Stimulated activated CD4-positive, alpha-beta T cell treated with anti-CD3 and anti-CD28 coated beads, Interleukin-2, amount 100 ng/mL, for 48 hours (primary cell): ENCODE measurements at places on chromosomes 7 and 10.

- no peak for DNase-seq
Measured at GRCh38 chr10:46305986-46306385, 19.2 kb downstream of the ANTXRL start.

- DNase-seq: no peak
Measured at GRCh38 chr10:47051741-47052238, 140.6 kb downstream of the PTPN20 start.

DNA sequence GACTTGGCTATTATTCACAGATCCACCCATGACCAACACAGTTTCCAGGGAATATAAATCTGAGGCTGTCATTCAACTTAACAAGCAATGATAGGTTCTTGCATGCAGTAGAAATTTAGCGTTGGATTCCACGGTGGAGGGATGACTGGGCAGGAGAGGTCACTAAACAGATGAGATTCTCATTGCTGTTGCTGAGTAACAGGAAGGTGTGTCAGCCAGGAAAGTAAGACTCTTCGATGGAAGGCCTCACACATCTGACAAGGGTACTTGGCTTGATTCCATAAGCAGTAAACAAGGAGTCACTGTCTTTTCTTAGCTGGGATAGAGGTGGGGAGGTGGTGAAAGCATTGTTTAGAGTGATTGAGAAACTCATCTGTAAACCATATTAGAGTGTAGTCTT, 1152.0 kb downstream of the SORCS3 start:
- no peak for DNase-seq

DNA sequence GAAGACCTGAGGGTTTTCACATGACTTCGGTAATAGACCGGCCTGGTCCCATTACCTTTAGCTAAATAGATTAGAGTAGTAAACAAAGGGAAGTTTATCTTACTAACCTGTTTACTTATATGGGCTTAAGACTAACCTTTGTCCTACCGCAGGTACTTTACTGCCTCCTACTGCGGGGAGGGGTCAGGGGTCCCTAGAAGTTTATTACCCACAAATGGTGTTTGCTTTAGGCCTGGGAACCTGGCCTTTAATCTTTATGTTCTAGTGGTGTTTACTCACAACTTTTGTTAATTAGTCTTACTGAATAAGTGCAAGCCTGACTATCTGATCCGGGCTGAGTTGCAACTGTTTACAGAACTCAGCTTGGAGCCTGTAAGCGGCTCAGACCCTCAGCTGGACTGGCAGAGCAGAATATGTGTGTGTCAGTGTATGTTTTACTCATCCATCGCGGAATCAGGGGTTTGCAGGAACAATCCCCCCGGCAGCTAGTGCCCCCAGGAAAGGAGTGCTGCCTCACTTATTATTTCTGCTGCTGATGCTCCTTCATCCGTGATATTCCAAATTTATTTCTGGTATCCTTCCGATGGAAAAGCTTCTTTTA, 578.9 kb upstream of the SEMA3D start:
- DNase-seq: no peak

- no peak for DNase-seq
Measured at GRCh38 chr7:159310457-159311171, 165.9 kb upstream of the VIPR2 start.

DNA sequence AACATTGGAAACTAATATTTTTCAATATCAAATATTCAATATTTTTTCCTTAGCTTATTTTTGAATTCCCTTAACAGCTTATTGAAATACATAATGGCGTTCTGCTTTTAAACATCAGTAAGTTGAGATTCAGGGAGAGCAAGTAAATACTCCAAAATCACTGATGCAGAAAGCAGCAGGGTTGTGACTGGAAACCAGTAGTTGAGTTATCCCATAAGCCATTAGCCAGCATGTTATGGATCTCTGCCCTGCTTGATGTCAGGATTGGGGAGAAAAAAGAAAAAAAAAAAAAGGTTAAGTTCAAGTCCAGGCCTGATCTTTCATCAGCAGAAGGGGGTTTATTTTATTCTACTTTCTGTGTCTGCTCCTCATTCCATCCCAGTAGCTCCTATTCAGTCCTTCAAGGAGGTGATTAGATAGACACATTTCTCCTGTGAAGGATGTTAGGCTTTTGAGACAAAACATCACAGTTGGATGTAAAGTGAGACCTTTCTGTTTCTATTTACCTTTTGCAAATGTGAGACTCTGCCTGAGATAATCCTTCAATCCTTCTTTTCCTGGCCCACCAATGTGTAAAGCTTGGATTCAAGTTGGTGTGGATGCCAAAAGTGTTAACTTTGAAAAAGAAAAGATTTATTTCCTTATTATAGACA, 110.9 kb upstream of the HDAC9 start:
- DNase-seq: no peak

DNA sequence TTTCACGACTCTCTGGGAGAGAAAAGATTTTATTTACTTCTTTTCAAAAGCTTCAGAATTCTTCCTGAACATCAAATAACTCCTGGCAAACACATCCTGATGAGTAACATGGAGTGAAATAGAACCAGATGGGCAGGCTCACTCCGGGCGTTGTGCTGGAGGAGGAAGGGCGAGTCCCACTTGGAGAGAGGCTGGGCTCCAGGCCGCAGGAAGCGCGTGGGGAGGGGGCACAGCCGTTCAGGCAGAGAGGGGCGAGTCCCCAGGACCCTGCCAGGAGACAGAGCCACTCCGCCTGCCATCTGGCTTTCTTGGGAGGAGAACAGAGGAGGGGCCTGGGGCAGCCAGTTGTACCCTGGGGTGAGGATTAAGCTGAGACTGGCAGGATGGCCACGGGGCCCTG, 265.9 kb upstream of the ZMIZ1 start:
- DNase-seq: no peak

DNA sequence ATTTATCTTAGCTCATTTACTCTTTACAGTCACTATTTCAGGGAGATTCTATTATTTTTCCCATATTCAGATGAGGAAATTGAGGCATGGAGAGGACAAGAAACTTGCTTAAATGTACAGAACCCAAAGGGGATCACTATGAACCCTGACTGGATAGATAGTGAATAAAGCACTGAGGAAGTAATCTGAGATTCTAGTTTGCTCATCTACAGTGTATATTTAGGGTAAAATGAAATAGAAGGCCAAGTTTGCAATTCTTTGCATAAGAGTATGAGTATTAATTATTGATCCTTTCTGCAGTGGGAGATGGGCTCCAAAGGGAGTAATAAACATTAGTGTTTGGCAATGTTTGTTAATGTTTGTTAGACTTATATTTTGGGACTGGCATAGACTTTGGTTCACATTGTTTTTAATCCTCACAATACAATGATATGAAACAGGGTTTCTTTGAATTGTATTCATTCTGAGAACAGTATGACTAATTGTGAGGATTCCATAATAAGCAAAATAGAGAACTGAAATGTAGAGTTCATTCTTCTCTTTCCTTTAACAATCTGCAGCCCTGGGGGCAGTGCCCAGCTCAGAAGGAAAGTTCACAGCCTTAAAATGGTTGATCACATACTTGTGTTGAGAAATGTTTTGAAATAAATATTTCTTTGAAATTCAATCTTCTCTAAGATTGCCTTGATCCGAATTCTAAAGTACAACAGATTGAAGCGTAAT, 131.0 kb upstream of the ZNF804B start:
- no peak for DNase-seq

GRCh38 chr7:20560325-20561180, 54.9 kb upstream of the ABCB5 start:
- DNase-seq: no peak

DNA sequence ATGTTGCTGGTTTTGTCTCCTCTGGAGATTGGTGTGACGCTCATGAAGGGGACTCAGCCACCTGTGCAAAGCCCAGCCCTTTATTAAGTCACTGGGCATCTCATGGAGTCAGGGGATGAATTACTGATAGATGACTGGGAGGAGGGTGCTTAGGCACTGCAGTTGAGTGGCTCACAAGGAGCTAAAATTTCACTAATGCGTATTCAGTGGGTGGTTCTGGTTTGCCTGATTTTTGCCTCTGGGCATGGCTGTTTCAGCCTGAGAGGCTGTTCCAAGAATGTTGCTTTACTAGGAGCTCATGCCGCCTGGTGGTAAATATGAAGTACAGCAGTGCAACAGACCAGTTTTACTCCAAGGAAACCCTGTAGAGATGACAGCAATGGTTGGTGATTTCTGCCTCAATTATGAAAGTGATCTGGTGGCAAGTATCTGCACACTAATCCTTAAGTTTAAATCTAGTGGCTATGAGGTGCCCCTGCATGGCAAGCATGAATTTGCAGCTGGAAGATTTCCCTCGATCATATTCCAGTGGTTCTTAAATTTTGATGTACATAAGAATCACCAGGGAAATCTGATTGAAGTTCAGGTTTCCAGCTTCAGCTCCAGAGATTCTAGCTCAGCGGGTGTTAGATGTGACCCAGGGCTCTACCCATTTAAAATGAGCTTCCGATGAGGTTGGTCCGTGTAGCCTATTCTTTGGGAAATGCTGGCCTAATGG, 19.9 kb downstream of the ACTA2 start:
- peak; percentile 10 for DNase-seq

GRCh38 chr10:17659365-17659764, 15.4 kb downstream of the STAM start:
- DNase-seq: no peak

DNA sequence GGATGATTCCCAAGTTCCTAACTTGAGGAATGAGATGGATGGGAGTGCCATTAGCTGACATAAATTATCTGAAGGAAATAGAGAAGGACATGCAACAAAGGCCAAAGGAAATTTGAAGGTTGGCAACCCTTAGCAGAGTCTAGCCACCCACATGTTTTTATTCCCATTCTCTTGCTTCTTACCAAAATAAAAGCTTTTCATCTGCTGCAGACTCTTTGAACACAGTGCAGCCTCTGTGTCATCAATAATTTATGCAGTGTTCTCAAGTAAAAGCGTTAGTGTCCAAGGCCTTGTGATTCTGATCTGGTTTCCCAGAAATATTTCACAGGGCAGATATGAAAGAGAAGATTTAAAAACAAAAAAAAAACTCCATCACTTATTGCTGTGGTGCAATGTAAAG, 98.5 kb downstream of the ST7 start:
- DNase-seq: no peak

DNA sequence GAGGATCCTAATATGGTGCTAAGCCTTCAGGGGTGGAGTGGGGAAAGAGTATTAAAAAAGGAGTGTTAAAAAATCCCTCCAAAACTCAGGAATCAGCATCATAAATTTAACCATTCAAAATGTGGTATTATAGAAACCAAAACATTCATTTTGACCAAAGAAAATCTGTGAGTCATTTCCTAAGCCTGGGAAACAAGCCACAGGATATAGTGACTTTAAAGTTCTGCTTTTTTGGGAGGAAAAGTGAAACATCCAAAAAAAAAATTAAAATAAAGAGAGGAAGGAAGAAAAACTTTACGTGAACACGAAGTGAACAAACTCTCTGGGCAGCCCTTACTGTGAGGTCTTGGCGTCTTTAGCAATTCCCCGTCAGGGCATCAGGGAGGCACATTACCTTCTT, 74.0 kb upstream of the GSDME start:
- no peak for DNase-seq

- DNase-seq: no peak
Measured at GRCh38 chr10:91931526-91932190, 8.1 kb downstream of the BTAF1 start.

GRCh38 chr10:26801831-26802230, 58.9 kb downstream of the ABI1 start:
- DNase-seq: no peak
